Activated naive CD8-positive, alpha-beta T cell treated with anti-CD3 and anti-CD28 coated beads, Interleukin-2, amount 10 ng/mL, durations not matched to agents 7 days and 5 days (primary cell): ENCODE measurements at places on chromosomes 7 and 10. TPM values are rescaled to one million over a fixed set of nuclear protein-coding genes. Genes with fewer than 3 reads are reported as not detected.

- no peak for DNase-seq
- no peak overlapping the region for H3K27ac ChIP-seq
- H3K27me3 ChIP-seq, result no peaks in the 10 kb centered on the region
- H3K4me1 ChIP-seq, result no peaks in the 10 kb centered on the region
- H3K36me3 ChIP-seq, result no peaks in the 10 kb centered on the region
Observed at GRCh38 chr10:99814143-99814542, 31.7 kb downstream of the ABCC2 start.

GRCh38 chr10:76961841-76962240 is 675.8 kb downstream of the KCNMA1 start:
- no peak overlapping the region for H3K4me3 ChIP-seq
- H3K4me1 ChIP-seq, result no peaks in the 10 kb centered on the region
- peaks cover 11% of the 10 kb centered on the region for H3K27me3 ChIP-seq
- H3K36me3 ChIP-seq, result no peaks in the 10 kb centered on the region
- H3K27ac ChIP-seq, result no peak overlapping the region

DNA sequence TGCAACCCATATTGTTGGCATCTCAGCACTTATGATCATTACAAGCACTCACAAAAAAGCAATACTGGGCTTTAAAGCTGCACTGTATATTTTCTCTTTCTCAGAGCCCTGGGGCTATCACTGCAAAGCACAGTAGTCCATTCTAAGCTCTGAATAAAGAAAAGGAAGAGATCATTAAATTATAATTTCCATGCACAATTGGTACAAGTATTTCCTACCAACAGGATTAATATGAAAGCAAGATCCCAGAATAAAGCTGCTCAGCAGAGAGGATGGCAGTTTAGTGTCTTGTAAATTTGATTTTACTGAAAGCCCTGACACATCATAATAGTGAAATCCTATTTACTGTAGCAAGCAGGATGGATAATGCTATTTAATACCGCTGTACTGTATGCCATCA is 205.3 kb downstream of the CHCHD3 start:
- no peak for DNase-seq
- H3K27ac ChIP-seq, result no peak overlapping the region
- no peaks in the 10 kb centered on the region for H3K27me3 ChIP-seq
- H3K4me1 ChIP-seq, result no peaks in the 10 kb centered on the region
- H3K36me3 ChIP-seq, result peaks cover 7% of the 10 kb centered on the region

DNA sequence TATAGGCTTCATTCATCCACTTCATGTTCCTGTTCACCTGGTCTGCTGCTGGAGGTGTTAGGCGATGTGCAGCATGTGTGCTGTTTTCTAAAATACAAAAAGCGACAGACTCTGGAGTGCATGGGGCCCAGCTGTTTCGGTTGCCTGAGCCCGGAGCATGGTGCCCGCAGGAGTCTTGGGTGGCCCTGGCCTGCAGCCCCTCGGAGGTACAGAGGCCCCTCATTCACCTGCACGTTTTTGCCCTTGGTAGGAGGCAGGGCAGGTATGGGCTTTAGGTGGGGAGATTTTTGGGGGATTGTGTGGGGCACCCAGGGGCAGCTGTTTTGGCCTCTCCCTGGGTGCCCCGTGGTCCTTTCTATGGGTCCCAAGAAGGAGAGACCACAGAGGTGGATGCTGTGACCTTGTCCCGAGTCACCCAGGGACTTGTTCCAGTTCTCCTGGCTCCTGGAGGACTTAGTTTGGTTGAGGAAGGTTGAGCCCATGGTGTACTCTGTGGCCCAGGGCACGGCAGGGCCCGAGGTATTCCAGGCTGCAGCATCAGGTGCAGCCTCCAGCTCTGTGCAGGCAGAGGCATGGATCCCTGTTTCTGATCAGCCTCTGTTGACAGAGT is 130.7 kb downstream of the TRRAP start:
- H3K36me3 ChIP-seq, result peaks cover 21% of the 10 kb centered on the region
- peaks cover 2% of the 10 kb centered on the region for H3K4me1 ChIP-seq
- no peak overlapping the region for H3K27ac ChIP-seq
- H3K4me3 ChIP-seq, result no peak overlapping the region

DNA sequence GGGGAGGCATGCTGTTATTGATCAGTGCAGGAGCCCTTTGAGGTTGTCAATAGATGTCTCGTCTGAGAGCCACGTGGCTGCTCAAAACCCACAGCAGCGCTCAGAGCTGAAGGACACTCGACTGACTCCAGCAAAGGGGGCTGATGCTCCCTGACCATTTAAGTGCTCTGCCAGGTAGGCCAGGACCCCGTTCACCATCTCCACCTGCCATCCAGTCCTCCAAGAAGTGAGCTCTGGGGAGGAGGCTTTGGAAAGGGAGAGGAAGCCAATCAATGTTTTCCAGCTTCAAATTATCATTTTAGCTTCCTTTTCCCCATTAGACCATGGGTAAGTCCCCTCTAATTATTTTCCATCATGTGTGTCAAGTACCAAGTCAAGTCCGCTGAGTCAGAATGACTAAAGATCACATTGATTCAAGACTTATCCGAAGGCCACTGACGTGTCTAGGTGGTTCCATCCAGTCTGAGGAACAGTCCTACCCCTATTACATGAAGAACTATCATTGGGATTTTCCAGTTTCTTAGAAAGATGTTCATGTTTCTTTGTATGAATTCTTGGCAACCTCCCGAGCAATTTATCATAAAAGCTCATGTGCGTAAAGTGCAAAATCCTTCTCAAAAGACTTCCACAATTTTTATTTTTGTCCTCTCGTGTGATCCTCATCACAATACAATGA is 302.6 kb upstream of the LYZL1 start:
- peaks cover 5% of the 10 kb centered on the region for H3K4me1 ChIP-seq
- no peaks in the 10 kb centered on the region for H3K27me3 ChIP-seq
- no peaks in the 10 kb centered on the region for H3K36me3 ChIP-seq
- H3K4me3 ChIP-seq, result no peak overlapping the region

DNA sequence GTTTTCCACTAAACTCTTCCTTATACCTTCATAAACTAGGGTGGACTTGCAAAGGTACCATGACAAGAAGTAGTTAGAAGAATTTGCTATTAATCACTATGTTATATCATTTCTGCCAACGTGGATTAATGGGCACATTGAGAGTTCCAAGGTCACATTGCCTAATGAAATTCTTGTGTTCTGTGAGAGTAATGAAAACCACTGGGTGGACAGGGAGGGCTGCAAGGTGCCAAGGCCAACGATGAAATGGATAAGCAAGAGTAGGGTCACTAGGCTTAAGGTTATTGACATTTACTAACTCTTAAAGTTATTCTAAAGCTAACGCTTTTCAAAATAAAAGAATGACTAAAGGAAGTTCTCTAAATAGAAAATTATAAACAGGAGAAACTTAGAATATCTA is 6.6 kb upstream of the ABCB4 start:
- no peak overlapping the region for H3K27ac ChIP-seq
- peaks cover 16% of the 10 kb centered on the region for H3K27me3 ChIP-seq
- H3K4me1 ChIP-seq, result no peaks in the 10 kb centered on the region
- no peak overlapping the region for H3K4me3 ChIP-seq
- no peak for DNase-seq
- no peaks in the 10 kb centered on the region for H3K36me3 ChIP-seq

- no peak overlapping the region for H3K4me3 ChIP-seq
- no peaks in the 10 kb centered on the region for H3K36me3 ChIP-seq
- no peak for DNase-seq
- no peaks in the 10 kb centered on the region for H3K4me1 ChIP-seq
Observed at GRCh38 chr7:42686594-42687156, 225.2 kb downstream of the C7orf25 start.

- H3K27me3 ChIP-seq, result no peaks in the 10 kb centered on the region
- no peak overlapping the region for H3K27ac ChIP-seq
- peaks cover 15% of the 10 kb centered on the region for H3K36me3 ChIP-seq
- peaks cover 42% of the 10 kb centered on the region for H3K4me1 ChIP-seq
- no peak for DNase-seq
Observed at GRCh38 chr7:134988161-134988560, 1.9 kb downstream of the AGBL3 start.

DNA sequence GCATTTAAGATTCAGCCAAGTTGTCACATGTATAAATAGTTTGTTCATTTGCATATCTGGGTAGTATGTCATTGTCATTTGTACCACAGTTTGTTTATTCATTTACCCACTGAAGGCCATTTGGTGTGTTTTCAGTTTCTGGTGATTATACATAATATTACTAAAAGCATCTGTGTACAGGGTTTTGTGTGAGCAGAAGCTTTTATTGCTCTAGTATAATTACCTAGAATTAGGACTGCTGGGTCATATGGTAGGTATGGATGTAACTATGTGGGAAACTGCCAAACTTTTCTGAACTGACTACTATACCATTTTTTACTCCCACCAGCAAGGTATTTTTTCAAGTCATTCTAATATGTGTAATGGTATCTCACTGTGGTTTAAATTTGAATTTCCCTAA is 584.0 kb upstream of the GHITM start:
- H3K27ac ChIP-seq, result no peak overlapping the region
- H3K27me3 ChIP-seq, result no peaks in the 10 kb centered on the region

GRCh38 chr10:113305871-113306270 is 247.0 kb upstream of the HABP2 start:
- H3K27me3 ChIP-seq, result peaks cover 10% of the 10 kb centered on the region
- no peak for DNase-seq
- H3K36me3 ChIP-seq, result no peaks in the 10 kb centered on the region
- no peaks in the 10 kb centered on the region for H3K4me1 ChIP-seq
- no peak overlapping the region for H3K4me3 ChIP-seq

DNA sequence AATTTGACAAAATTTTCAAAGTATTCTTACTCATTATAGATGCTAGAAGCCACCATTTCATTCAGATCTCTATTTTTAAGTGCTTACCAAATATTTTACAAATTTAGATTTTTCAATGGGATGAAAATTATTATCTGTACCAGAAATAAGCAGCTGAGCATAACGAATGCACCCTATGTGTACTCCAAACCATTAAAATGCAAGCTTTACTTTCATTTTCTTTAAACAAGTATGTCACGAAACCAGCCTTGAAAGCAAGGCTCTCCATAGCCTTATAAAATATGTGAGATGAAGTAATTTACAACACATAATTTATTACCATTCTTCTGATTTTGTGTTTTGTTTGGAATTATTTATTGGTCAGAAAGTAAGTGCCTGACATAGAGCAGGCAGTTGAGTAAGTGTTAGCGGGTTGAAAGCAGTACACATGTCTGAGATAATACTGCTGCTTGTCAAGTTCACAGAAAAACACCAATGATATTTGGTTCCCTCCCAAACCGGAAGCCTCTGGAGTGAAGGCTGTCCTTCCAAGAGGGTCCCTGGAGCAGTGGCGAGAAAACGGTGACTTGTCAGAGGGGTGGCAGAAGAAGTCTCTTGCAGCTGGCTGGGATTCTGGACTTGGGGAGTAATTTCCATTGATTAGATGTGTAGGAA is 322.7 kb upstream of the PFKP start:
- no peak overlapping the region for H3K27ac ChIP-seq
- H3K36me3 ChIP-seq, result no peaks in the 10 kb centered on the region
- peaks cover 3% of the 10 kb centered on the region for H3K27me3 ChIP-seq
- no peak overlapping the region for H3K4me3 ChIP-seq
- no peaks in the 10 kb centered on the region for H3K4me1 ChIP-seq

DNA sequence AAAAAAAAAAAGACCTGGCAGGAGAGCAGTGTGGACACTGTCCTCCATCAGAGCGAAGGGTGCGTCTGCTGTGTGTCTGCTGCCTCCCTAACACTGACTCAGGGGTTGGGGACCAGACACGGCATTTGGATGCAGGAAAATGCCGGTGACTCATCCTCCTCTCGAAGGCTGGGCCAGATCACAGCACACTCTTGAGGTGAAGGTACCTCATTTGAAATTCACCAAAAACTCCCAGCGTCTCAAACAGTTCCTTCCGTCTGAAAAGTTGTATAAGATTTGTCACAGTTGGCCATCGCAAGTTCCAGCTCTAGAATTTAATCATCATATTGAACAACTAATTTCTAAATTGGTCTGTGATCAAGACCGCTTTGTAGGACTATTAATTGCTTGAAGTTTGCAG is 118.1 kb upstream of the LYZL2 start:
- no peaks in the 10 kb centered on the region for H3K36me3 ChIP-seq
- H3K27ac ChIP-seq, result no peak overlapping the region
- DNase-seq, result no peak
- peaks cover 26% of the 10 kb centered on the region for H3K4me1 ChIP-seq

GRCh38 chr10:97065128-97065527 is 120.6 kb downstream of the SLIT1 start:
- H3K36me3 ChIP-seq, result no peaks in the 10 kb centered on the region
- no peaks in the 10 kb centered on the region for H3K27me3 ChIP-seq
- peaks cover 9% of the 10 kb centered on the region for H3K4me1 ChIP-seq
- H3K27ac ChIP-seq, result no peak overlapping the region

GRCh38 chr10:124225029-124225466 is 131.7 kb upstream of the CHST15 start:
- peaks cover 13% of the 10 kb centered on the region for H3K4me1 ChIP-seq
- no peak for DNase-seq
- no peak overlapping the region for H3K27ac ChIP-seq

DNA sequence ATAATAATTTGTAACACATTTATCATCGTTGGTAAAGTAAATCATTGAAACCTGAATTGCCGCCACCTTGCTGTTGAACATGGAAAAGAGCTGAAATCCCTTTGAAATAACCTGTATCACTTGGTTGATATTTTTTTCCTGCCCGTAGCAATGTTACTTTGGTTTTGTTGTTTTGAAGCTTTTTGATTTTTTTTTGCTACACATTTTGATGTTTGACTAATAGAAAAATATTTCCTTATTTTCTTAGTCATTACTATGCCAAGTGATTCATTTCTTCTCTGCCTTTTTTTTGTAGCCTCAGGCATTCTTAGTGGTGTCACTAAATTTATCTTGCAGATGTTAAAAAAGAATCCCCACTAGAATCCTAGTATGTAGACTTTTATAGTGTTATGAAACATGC is 235.1 kb upstream of the MEOX2 start:
- DNase-seq, result no peak
- H3K36me3 ChIP-seq, result no peaks in the 10 kb centered on the region
- H3K4me3 ChIP-seq, result no peak overlapping the region
- H3K27me3 ChIP-seq, result no peaks in the 10 kb centered on the region
- no peaks in the 10 kb centered on the region for H3K4me1 ChIP-seq

- H3K36me3 ChIP-seq, result peaks cover 44% of the 10 kb centered on the region
- no peak for DNase-seq
Observed at GRCh38 chr7:6146666-6147065, 115.5 kb downstream of the ANKRD61 start.

DNA sequence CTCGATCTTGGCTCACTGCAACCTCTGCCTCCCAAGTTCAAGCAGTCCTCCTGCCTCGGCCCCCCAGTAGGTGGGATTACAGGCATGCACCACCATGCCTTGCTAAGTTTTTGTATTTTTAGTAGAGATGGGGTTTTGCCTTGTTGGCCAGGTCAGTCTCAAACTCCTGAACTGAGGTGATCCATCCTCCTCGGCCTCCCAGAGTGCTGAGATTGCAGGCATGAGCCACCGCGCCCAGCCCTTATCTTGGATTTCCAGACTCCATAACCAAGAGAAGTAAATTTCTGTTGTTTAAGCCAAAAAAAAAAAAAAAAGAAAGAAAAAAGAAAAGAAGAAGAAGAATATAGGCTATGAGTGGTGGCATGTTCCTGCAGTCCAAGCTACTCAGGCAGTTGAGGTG is 53.3 kb upstream of the RABGEF1 start:
- peaks cover 7% of the 10 kb centered on the region for H3K4me1 ChIP-seq
- no peak overlapping the region for H3K4me3 ChIP-seq
- no peak for DNase-seq
- H3K27ac ChIP-seq, result no peak overlapping the region
- H3K36me3 ChIP-seq, result peaks cover 10% of the 10 kb centered on the region

Gene RNF32
- total RNA-seq, result 2.2 TPM

Gene ANLN
- 57.7 TPM for total RNA-seq

Gene DENND11
- total RNA-seq, result 42.4 TPM

Gene PNLIPRP2
- not detected for total RNA-seq

Gene ELMO1
- 78.6 TPM for total RNA-seq

Gene MNX1
- not detected for total RNA-seq

Gene RINT1
- total RNA-seq, result 22.0 TPM

Gene SPDYE11
- not detected for total RNA-seq

Gene ZNF503
- total RNA-seq, result 0.42 TPM

Gene SCIN
- total RNA-seq, result 0.69 TPM
